ENCODE measurements at places on chromosomes 2 and 18.

DNA sequence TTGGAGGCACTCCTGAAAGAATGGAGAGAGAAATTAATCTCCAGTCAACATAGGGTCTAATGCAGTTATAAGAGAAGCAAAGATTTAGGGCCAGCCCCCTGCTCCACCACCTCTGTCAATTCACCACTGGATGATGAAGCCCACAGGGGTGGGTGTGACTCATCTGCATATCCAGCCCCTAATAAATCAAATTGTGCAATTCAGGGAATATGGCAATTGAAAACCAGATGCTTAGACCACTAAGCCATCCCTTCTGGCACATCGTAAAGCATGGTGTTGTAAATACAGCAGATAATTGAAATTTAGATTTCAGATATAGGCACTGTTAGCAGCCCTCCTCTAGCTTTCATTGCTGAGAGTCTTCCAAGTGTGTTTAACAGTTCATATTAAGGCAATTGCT, 541.4 kb downstream of the PARD3B start:
- no peak for DNase-seq

- no peak for DNase-seq
Observed at GRCh38 chr2:3661149-3661660, 3.2 kb downstream of the ALLC start.

DNA sequence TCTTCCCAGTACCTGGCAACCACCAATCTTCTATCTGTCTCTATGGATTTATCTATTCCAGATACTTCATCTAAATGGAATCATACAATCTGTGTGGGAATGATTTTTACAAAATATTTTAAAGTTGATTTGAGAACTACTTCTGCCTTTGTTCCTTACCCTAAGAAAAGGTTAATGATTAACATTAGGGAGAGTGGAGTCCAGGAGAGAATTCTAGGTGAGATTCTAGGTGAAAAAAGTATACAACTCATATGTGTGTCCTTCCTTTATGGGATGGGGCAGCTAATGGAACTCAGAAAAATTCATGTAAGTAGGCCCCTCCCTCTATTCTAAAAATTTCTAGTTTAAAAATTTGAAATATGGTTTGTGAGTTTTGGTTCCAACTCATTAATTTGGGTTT, 35.9 kb upstream of the WDSUB1 start:
- DNase-seq: no peak

- DNase-seq: no peak
Observed at GRCh38 chr2:238499731-238500580, 73.2 kb downstream of the ASB1 start.

- no peak for DNase-seq
Observed at GRCh38 chr2:240982821-240983281, 15.6 kb upstream of the SNED1 start.

- peak; percentile 45 for DNase-seq
Observed at GRCh38 chr2:238379096-238379810, 47.5 kb upstream of the ASB1 start.

DNA sequence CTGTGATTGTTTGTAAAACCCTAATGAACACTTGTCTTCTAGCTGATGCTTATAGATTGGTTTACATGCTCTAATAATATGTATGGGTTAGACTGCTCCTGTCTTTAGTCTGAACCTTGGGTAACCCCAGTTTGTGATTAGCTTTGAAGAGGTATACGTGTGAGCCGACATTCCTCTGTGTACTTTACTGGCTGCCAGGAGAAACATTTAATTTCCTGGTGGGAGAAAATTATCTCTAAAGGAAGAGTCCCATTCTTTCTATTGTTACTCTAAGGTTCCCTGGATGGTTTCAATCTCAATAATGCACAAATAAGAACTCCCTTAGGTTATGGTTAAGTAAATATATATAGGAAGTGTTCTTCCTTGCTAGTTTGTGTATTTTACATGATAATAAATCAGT, 143.6 kb upstream of the ZSWIM2 start:
- DNase-seq: no peak

DNA sequence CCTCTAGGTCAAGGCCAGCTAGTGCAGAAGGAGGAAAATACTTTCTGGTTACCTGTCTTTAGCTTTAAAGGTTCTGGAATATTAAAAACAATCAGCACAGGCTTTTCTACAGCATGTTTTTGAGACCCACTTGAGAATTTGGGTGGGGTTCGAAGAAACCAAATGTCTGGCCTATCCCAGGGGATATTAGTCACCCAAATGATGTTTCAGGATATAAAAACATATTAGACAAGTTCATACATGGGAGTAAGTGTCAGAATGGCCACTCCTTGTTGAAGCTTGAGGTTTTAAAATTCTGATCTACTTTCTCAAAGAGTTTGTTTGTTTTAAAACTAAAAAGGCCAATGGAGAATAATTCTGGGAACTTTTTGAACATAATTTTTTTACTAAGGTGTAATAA, 158.6 kb upstream of the DLX2 start:
- DNase-seq: no peak

DNA sequence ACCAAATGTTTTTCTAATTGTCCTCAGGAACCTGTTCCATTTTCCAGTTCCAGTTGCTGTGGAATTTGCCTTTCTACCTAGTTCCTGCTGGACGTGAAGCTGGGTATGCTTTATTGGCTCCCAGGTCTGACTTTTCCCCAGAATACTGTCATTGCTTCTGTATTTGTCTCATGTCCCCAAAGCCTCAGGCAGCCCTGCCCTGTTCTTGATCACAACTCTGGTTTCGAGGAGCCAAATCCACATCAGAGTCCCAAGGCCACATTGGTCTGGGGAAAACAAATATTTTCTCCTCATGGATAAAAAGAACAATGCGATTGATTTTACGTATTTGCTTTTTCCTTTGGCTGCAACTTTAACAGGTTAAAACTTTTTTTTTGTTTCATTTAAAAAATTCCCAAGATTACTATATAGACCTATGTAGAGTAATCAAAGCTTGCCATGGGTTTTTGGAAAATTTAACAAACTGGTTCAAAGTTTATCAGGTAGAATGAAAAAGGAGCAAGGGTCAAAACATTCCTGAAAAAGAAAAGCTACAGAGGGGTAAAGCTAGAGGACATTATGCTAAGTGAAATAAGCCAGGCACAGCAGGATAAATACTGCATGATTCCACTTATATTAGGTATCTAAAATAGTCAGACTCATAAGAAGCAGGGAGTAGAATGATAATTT, 85.2 kb downstream of the MDH1 start:
- no peak for DNase-seq

- DNase-seq: no peak
Observed at GRCh38 chr2:238106698-238107524, 6.8 kb downstream of the ESPNL start.

- no peak for DNase-seq
Observed at GRCh38 chr2:119134775-119135174, 23.8 kb downstream of the C1QL2 start.

GRCh38 chr18:48404716-48405507, 4.3 kb downstream of the ZBTB7C start:
- peak; percentile 38 for DNase-seq

- DNase-seq: no peak
Observed at GRCh38 chr2:157367704-157368103, 42.1 kb upstream of the ERMN start.

GRCh38 chr18:55833543-55833942, 245.6 kb upstream of the TCF4 start:
- DNase-seq: no peak

DNA sequence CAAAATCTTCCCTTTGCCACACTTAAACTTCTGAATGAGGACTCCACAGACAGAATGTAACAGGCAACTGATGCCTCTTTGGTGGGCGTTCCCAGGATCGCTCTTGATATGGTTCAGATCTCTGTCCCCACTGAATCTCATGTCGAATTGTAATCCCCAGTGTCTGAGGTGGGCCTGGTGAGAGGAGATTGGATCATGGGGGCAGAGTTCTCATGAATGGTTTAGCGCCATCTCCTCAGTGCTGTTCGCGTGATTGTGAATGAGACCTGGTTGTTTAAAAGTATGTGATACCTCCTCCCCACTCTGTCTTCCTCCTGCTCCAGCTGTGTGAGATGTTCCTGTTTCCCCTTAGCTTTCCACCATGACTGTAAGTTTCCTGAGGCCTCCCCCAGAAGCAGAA, 111.1 kb upstream of the SLC66A3 start:
- no peak for DNase-seq

DNA sequence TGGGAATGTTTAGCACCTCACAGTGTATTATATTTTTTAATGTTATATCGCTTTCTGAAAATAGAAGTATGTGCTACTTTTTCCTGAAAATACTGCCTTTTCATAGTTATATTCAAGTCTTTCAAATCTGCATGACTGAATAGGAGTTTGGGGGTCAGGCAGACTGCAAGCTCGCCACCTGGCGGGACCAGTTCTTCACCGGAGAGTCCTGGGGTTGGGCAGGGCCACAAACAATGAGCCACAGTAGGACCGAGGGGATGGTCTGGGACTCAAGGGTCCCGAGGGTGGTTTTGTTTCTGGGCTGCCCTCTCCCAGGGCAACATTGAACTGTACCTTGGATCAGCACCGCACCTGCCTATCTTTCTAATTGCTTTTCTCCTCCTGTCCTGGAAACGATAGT, 70.6 kb downstream of the VWA3B start:
- DNase-seq: no peak

GRCh38 chr2:181183878-181184542, 203.6 kb downstream of the UBE2E3 start:
- no peak for DNase-seq

- peak; percentile 46 for DNase-seq
Observed at GRCh38 chr2:79887747-79888374, 375.0 kb downstream of the CTNNA2 start.

GRCh38 chr2:192073878-192074277, 120.9 kb downstream of the TMEFF2 start:
- DNase-seq: no peak

- no peak for DNase-seq
Observed at GRCh38 chr18:56189615-56190014, 448.8 kb downstream of the TXNL1 start.

GRCh38 chr2:174544156-174544555, 53.4 kb downstream of the WIPF1 start:
- DNase-seq: no peak

DNA sequence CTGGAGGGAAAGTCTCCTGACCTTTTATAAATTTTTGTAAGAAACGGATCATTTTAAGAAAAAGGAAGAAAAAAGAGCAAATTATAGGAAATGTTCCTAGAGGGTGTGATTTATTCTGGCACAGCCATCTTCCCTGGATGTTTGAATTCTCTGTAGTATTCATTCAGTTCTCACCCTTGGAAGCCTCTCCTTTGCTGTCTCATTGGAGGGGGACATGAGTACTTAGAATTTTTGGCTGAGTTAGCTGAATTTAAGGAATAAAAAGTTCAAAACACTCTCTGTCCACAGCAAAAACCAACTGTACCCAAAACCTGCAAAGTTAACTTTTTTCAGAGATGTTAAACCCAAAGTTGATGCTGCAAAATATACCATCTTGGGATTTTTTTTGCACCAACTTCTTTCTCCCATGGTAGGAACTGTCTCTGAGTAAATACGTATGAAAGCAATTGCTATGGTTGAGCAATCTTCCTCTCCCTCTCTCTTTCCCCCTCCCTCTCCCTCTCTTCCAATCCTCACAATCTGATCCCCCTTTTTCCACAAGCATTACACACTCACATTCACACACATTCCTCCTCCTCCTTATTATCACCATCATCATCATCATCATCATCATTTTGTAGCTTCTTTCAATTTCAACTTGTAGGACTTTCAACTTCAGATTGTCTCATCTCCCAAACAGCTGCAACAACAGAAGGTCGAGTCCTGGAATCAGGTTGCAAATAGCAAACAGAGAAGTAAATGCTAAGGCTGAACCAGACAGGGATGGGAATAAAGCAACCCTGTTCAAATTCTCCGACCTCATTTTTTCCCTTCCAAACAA, 183.7 kb downstream of the GFPT1 start:
- no peak for DNase-seq

GRCh38 chr2:137249463-137250130, 484.3 kb downstream of the THSD7B start:
- no peak for DNase-seq

DNA sequence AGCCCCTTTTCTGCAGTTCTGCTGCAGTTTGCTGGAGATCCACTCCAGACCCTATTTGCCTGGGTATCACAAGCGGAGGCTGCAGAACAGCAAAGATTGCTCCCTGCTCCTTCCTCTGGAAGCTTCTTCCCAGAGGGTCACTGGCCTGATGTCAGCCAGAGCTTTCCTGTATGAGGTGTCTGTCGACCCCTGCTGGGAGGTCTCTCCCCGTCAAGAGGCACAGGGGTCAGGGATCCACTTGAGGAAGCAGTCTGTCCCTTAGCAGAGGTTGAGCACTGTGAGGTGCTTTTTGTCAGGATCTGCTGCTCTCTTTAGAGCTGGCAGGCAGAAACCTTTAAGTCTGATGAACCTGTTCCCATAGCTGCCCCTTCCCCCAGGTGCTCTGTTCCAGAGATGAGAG, 42.0 kb upstream of the MYL1 start:
- no peak for DNase-seq

DNA sequence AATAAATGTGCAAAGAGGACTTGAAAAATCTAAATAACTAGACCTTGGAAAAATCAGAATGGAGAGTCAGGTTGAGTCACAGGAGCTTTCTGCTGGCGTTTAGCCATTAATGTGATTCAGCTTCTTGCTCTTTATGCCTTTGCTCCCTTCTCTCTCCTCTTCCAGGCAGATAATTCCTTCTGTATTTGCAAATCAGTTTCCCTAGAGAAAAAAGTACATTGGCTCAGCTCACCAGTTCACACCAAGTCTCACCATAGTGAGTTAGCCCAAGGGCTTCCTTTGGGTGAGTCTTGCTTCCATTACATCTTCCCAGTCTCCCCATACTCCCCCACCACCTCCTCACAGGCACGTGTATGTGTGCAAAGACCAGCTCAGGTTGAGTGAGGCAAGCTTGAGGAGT, 73.6 kb downstream of the CYBRD1 start:
- DNase-seq: no peak
